Sigmoid colon (tissue), 7 donors: ENCODE measurements at places on chromosomes 12 and 14. TPM values are rescaled to one million over a fixed set of nuclear protein-coding genes. Genes with fewer than 3 reads are reported as not detected.

Gene FLVCR2
- 2.8 TPM for total RNA-seq

DNA sequence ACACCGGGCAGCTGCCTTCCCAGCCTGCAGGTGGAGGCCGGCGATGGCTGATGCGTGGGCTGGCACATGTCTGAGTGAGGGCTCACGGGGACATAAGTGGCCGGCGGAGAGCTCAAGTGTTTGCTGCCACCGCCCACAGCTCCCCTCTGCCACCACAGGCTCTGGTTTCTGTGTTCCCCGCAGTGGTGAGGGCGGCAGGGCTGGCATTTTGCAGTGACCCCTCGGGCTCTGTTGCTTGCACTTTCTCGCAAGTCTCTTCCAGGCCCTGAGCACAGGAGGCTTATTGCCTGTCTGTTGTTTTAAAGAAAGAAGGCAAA lies 271.0 kb upstream of the RTL1 start:
- DNase-seq = no peak

GRCh38 chr12:38921025-38921677 lies 15.8 kb upstream of the CPNE8 start:
- DNase-seq = no peak

Gene SLC39A9
- 39.0 TPM for total RNA-seq

Gene SERPINA3
- total RNA-seq = 233 TPM

Gene EPYC
- not detected for total RNA-seq

Gene SLC17A8
- not detected for total RNA-seq

DNA sequence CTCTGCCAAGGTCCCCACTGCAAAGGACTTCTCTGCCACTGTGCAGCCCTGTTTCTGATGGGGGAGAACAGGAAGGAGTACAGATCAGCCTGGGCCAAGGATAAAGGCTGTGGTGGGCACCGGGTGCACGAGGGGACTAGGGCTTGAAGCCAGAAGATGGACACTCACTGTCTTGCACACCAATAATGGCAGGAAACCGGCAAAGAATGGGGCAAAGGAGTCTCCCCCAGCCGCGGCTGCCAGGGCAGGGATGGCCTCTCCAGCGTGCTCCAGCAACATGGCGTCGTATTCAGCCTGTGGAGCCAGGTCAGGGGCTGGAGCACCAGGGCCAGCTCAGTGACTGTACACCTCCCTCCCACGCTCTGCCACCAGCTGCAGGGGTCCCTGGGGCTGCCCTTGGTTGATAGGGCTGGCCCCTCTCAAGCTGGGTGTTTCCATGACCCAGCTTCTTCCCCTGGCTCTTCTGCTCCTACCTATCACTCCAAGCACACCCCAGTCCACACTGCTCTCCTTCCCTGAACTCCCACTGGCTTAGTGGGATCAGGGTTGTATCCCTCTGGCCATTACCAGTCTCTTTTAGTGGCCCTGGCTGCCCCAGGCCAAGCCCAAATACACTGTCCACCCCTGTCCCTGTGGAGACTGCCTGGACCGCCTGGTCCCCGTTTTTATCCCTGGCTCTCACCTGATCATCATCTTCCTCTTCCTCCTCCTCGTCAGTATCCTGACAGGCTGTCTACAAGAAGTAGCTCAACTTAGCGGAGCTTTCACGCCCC lies 6.3 kb downstream of the IPO4 start:
- DNase-seq = no peak

DNA sequence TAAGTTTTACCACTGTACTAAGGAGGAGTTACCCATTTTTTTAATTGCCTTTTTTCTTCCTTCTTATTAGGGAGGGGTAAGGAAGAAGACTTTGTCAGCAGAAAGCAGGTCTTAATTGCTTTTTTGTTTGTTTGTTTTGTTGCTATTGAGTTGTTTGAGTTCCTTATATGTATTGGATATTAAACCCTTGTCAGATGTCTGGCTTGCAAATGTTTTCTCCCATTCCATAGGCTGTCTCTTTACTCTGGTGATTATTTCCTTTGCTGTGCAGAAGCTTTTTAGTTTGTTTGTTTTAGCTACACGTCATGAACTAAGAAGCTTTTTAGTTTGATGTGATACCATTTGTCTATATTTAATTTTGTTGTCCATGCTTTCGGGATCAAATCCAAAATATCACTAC lies 13.3 kb downstream of the SPIC start:
- DNase-seq = no peak

GRCh38 chr12:57027805-57028153 lies 11.4 kb upstream of the TAC3 start:
- no peak for DNase-seq

DNA sequence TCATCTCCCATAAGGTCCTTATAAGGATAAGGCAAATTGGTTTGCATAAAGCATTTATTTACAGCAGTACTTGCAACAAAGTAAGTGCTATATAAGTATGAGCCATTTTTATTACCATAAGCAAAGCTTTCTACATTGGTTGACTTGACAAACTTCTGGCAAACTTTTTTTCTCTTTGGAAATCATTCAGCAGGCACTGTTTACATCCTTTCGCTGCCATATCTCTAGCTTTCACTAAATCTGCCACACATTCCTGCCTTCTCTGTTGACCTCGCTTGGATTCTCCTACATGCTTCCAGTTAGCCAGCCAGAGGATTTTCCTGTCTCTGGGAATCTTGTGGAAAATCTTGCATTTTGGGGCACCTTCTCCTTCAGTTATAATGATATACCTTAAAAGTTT lies 21.8 kb upstream of the HDAC7 start:
- DNase-seq = no peak

Gene SPTSSA
- 22.8 TPM for total RNA-seq

Gene GLS2
- total RNA-seq = 3.3 TPM

GRCh38 chr12:40286583-40286982 lies 61.8 kb downstream of the LRRK2 start:
- DNase-seq = no peak

GRCh38 chr12:53279283-53279869 lies 11.3 kb downstream of the ESPL1 start:
- no peak for DNase-seq
